Hepatic stellate cell (primary cell): ENCODE measurements at places on chromosomes 7 and 10.

DNA sequence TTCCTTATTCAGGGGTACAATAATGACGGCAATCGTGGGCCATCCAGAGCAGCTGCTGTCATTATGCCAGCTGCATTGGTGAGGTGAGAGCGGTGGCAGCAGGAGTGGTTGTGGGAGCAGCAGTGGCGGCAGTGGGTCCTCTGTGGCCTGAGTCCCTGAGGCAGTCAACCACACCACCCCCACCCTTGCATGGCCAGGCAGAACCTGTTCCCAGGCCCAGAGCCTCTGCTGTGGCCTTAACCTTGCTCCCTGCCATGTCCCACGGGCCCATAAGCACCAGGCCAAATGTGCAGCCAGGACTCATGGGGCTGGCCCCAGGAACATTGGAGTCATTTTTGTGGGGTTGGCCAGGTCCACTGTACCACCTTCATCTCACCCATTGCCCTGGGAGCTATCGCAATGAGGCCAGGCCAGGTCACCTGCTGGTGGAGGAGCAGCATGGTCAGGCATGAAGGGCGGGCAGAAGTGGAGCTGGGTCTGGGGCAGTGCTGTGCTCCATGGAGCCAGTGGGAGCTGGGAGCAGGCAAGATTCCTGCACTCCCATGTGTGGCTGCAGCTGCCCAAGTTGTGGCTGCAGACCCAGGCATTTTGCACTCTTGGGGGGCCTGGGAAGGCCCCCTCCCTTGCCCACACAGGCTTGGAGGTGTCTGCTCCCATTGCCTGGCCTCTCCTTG is 213.5 kb downstream of the GPR158 start:
- no peak for DNase-seq

- DNase-seq: no peak
These were observed 29.9 kb downstream of the GPR22 start for GRCh38 chr7:107499731-107500130.

- DNase-seq: no peak
These were observed 44.4 kb downstream of the UNC5B start for GRCh38 chr10:71256661-71257318.

GRCh38 chr10:16348891-16349290 is 87.9 kb upstream of the PTER start:
- no peak for DNase-seq
